Activated CD4-positive, alpha-beta T cell treated with anti-CD3 and anti-CD28 coated beads, Interleukin-2, amount 10 ng/mL, durations not matched to agents 24 days and 14 days (primary cell): ENCODE measurements at places on chromosomes 7 and 10. TPM values are rescaled to one million over a fixed set of nuclear protein-coding genes. Genes with fewer than 3 reads are reported as not detected.

DNA sequence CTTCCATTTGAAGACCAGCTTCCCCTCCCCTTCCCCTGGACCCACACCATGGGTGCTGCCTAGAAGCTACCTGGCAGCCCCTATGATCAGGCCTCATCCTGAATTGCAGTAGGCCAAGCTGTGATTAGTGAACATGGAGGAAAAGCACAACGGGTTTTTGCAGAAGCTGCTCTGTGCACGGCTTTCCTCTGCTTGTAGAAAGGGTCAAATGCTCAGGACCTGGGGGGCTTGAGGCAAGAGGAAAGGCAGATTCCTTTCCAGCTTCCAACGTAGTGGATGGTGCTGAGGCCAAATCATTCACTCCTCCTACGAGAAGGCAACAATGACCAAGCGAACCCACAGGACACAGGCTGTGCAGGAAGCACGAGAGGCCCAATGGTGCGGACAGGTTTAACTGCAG is 410.3 kb upstream of the SHH start:
- H3K4me3 ChIP-seq: no peak overlapping the region
- H3K27me3 ChIP-seq: no peaks in the 10 kb centered on the region
- H3K4me1 ChIP-seq: no peaks in the 10 kb centered on the region
- no peaks in the 10 kb centered on the region for H3K36me3 ChIP-seq
- DNase-seq: no peak
- no peak overlapping the region for H3K27ac ChIP-seq

- no peaks in the 10 kb centered on the region for H3K36me3 ChIP-seq
- H3K4me1 ChIP-seq: no peaks in the 10 kb centered on the region
- no peak overlapping the region for H3K4me3 ChIP-seq
- DNase-seq: peak; percentile 47
- H3K27me3 ChIP-seq: peaks cover 3% of the 10 kb centered on the region
Observed at GRCh38 chr7:157711353-157711888, 374.6 kb downstream of the DNAJB6 start.

DNA sequence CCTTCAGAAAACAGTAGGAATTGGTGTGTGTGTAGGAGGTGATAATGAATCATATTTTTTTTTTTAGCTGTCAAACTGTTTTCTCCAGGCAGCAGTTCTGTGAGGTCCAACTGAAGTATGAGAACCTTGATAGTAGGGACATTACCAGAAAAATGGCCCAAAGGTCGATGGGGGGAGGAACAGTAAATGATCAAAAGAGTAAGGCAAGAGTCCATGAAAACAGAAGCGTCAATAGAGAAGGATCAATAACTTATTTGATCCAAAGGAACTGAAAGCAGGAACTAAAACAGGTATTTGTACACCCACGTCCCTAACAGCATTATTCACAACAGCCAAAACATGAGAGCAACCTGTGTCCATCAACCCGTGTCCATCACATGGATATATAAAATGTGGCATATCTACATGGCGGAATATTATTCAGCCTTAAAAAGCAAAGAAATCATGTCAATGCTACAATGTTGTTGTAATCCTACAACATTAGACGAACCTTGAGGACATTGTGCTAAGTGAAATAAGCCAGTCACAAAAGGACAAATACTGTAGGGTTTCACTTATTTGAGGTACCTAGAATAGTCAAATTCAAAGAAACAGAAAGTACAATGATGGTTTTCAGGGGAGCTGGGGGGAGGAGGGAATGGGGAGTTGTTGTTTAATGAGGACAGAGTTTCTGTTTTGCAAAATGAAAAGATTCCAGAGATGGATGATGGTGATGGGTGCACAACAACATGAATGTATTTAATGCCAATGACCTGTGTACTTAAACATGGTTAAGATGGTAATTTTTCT is 214.0 kb upstream of the KLF14 start:
- H3K27ac ChIP-seq: peak overlapping the region; percentile 83
- H3K4me3 ChIP-seq: peak overlapping the region; percentile 69
- H3K36me3 ChIP-seq: peaks cover 49% of the 10 kb centered on the region
- DNase-seq: peak; percentile 80

TDRD1 gene
- total RNA-seq: 0.16 and 0.21 TPM in 2 replicates

COBL gene
- total RNA-seq: not detected in 2 replicates

OPALIN gene
- total RNA-seq: not detected in 2 replicates

AGR2 gene
- not detected in 2 replicates for total RNA-seq

COL28A1 gene
- not detected in 2 replicates for total RNA-seq
